Right renal pelvis (tissue), 4 donors: ENCODE measurements at places on chromosomes 16 and 17.
A peak's percentile ranks its signal among the peaks of the same experiment; 100 is the strongest.

- peak; percentile 55 for DNase-seq
Observed at GRCh38 chr16:56964243-56965148, 2.7 kb downstream of the CETP start.

- DNase-seq, result no peak
Observed at GRCh38 chr16:72876981-72877373, 171.0 kb downstream of the ZFHX3 start.

GRCh38 chr16:58543685-58544084, 28.4 kb downstream of the SETD6 start:
- no peak for DNase-seq

DNA sequence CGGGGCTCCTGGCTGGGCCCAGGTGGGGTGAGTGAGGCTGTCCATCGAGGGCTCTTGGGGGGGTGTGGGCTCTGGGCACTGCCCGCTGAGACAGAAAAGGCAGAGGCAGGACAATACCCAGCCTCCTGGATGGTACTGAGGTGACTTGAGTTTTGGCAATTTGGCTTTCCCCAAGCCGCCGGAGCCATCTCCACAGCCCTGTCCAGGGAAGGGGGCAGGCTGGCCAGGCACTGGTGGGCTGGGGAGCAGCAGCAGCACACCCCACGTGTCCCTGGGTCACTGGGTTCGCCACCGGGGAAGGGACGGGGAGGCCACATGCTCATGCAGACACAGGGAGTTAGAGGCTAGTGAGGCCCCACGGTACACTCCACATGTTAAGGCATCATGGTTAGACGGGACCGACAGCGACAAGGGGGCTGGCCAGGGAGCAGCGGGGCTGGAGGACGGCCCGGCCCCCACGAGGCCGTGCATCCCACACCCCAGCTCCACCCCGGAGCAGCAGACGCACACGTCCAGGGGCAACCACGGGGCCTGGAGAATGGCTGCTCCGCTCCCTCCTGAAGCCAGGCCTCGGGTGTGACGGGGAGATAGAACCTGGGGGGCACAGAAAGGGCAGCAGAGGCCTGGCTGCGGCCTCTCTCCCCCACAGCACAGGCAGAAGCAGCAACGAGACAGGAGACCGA, 3.0 kb downstream of the ARHGDIA start:
- no peak for DNase-seq

DNA sequence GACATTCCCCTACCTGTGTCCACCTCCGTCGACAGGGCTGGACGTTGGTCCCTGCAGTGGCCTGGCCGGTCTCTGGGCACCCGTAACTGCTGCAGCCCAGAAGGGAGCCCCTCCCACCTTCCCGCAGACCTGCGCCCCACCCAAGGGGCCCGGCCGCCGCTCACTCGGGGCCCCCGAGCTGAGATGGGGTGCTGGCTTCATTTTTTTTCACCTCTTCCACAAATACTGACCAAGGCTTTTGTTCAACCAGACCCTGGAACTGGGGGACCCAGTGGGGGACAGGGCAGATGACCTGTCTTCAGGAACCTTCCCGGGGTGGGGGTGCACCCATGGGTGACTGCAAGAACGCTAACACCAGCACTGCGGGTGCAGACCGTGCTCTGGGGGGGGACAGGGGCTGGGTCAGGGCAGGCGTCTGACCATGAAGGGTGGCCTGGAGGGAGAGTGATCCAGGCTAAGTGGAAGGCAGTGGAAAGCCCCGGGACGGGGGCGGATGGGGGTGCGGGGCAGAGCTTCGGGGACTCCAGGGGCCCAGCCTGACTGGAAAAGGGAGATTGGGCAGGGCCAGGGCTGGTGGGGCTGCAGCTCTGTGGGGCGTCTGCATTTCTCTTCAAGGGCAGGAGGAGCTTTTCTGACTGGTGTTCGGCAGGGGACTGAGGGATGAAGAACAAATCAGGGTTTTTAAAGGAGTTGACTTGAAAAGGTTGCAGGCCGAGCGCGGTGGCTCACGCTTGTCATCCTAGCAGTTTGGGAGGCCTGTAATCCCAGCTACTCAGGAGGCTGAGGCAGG, 42.3 kb downstream of the SLC7A5 start:
- DNase-seq, result no peak

GRCh38 chr17:15412606-15413005, 54.8 kb downstream of the CDRT4 start:
- DNase-seq, result no peak

DNA sequence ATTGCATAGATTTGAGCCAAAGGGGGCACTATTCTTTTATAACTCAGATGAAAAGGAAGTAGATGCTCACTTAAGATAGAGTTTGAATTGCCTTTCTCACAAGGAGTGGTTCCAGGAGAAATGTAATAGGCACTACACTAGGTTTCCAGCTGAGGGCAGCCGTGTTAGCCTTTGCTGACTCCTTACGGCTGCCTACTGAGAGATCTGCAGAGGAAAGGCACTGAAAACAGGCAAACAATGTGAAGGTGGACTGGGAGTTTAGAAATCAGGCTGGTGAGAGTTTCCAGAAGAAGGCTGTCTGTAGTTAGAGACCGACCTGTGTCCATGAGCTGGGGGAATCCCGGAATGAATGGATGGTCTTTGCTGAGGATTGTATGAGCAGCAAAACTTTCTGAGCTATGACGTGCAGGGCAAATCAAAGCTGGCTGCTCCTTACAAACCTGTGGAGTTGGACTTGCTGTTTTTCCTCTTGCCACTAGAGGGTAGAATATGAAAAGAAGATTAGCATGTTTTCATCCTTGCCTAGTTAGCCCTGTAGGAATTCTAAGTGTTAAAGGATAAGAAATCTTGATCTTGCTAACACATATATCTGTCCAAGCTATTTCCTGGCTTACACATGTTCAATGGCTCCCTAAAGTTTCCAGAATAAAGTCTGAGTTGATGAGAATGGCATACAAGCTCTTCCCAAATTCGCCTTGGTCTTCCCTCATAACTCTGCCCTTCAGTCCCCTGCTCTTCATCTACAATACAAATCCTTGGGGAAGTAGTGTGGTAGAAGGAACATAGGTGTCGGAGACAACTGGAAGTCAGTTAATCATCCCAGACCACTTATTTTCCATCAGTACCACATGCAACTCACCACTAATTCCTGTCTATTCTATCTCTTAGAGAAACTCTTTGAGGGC, 20.1 kb upstream of the TAOK1 start:
- DNase-seq, result peak; percentile 77

DNA sequence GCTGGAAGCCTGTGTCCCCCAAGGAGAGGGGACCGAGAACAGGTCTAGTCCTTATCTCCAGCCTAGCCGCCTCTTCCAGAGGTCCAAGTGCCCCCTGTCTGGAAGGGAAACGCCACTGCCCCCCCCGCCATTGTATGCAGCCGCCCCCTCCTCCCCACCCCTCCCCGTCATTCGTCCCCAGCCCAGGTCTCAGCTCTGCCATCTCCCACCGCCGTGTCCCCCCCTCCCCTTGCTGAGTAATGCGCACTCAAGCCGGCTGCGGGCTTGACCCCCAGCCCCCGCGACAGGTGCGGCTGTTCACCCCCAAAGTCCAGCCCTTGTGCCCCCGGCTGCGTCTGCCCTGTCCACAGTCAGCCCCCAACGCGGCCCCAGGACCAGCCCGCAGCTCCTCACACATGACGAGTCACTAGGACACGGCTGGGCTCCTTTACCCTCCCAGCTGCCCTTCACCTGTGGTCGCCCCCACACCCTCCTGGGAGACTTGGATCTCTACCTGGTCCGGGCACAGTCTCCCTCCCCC, 622 bp downstream of the GPRC5B start:
- no peak for DNase-seq

- DNase-seq, result peak; percentile 23
Observed at GRCh38 chr17:17613708-17614114, 22.2 kb upstream of the PEMT start.

DNA sequence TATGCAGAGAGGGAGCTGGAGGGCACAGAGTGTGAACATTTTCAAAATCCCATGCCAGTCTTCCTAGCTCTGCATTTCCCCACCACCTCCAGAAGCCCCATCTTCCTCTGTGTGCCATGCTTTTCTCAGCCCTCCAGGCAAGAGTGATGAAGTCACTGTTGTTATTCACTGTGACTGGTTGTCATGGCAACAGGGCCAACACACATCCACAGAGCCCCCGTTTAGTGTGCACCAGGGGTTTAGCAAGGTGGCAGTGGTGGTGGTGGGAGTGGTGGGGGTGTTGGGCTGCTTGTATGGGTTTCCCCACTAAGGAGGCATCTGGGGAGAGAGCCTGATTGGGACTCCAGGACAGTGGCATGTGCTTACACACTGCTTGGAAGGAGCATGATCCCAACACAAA, 309.9 kb upstream of the ASIC2 start:
- no peak for DNase-seq

GRCh38 chr17:2087597-2088211, 32.8 kb downstream of the HIC1 start:
- no peak for DNase-seq

GRCh38 chr17:35254107-35254773, 11.4 kb downstream of the SLFN5 start:
- no peak for DNase-seq

GRCh38 chr17:61806936-61807335, 56.4 kb downstream of the BRIP1 start:
- DNase-seq, result no peak

DNA sequence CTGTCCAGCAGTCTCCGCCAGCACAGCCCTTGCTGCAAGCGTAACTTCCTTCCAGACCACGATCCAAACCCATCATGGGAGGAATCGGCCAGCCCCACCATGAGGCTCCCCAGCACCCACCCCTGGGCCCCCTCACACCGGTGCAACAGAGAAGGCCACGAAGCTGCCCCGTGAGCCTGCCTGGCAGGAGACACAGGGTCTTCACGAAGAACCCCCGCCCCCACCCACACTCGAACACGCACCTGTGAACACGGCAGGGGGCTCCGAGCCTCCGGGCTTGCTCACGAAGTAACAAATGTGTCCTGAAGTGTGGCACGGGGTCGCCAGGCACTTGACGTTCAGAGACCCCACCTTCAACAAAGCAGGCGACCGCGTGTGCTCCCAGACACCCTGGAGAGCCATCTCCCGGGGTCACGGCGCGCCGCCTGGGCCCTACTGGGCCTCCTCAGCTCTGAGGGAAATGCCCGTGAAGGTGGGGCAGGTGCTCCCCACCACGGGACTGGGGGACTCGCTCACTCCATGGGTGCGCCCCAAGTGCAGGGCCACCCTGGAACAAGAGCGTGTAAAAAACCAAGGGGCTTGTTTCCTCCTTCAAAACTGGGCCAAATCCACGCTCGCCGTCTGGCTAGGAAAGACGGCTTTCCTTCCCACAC, 7.6 kb downstream of the HAGH start:
- DNase-seq, result no peak

DNA sequence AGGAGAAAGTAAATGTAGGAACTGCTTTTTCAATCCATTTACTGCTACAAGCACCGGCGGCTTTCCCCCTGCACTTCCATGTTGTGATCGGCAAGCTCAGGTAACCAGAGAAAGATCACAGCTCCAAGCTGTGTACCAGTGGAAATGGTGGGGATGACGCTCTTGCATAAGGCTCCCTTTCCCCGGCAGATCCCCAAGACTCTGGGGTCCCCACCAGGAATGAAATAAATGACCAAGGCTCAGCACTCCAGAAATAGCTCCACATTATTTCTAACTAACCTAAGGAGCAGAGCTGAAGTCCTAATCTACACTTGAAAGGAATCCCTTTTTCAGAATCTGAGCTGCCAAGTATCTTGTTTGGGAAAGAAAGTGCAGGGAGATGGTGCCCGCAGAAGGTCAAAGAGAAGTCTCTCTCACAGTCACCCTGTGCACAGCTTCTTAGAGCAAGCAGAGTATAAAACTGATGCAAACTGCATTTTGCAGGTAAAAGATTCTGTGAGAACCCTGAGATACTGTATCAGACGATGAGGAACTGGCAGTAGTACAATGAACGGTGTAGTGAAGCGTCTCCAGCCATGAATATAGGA, 11.1 kb downstream of the GRB2 start:
- DNase-seq, result no peak

- peak; percentile 81 for DNase-seq
Observed at GRCh38 chr17:79294459-79295071, 219.9 kb downstream of the ENGASE start.

- no peak for DNase-seq
Observed at GRCh38 chr16:11587643-11588247, 1.0 kb upstream of the LITAF start.

DNA sequence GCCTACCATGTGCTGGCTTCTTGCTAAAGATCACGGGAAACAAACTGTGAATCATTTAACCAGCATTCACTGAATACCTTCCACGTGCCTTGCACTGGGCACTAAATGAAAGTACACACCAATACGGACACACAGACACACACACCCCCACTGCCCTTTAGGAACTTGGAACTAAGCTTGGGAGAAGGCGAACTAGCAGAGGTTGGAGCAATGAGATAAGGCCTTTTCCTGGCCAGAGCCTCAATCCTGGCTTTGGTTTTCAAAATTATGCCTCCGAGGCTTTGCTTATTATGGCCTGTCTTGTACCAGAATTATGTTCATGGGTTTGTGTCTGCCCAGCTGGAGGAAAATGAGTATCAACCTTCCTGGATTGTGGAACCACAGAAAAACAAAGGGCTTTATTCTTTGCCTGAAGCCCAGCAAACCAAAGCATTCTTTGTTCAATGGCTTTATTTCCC, 32.3 kb downstream of the CPPED1 start:
- no peak for DNase-seq

DNA sequence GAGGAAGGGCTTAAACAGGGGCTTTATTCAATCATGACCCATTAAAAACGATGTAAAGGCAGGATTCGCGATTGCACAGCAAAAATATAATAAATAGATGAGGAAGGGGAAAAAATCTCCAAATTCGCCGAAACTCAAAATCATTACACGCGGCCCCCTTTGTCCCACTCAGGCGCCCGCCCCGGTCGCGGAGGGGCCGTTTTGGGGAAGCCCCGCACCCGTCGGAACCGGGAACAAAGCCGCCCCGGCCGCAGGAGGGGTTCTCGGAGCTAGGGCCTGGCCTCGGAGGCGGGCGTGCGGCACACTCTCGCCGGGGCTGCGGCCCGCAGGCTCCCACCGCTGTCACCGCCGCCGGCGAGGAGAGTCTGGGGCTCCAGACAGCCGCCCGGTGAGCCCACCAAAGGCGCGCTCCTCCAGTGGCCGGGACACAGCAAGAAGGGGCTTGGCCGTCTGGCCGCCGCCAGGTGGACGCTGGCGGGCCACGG, 521 bp downstream of the C16orf87 start:
- peak; percentile 16 for DNase-seq

DNA sequence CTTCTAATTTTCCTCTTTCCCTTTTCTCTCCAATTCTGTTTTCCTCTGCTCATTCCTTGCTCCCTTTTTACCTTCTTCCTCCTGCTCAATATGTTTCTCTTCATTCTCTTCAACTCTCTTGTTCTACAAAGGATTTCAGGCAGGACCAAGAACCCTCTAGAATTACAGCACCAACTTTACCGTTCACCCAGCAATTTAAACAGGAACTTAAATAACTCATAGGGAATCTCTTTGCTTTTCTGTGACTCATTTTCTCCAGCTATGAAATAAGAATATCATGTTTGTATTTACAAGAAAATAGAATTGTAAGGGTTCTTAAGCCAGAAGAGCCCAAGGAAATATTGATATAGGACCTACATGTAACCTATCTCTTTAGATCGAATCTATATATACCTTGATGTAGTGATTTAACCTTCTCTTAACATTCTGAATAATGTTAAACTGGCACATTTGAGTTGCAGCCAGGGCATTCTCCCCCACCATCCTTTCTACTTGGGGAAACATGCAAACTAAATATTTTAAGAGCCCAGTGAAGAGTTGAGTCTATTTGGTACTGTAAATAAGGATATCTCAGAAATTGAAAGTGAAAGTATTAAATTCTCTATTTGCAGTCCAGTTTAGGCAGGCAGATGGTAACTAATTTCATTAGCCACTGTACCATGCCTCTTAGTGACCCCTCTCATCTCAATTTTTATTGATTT, 137.0 kb downstream of the ANKFN1 start:
- no peak for DNase-seq

- DNase-seq, result no peak
Observed at GRCh38 chr17:58356231-58356630, 4.2 kb upstream of the SUPT4H1 start.
